ENCODE measurements at places on chromosomes 5 and 9.

GRCh38 chr5:111404270-111404769, 108.0 kb downstream of the STARD4 start:
- DNase-seq: no peak

DNA sequence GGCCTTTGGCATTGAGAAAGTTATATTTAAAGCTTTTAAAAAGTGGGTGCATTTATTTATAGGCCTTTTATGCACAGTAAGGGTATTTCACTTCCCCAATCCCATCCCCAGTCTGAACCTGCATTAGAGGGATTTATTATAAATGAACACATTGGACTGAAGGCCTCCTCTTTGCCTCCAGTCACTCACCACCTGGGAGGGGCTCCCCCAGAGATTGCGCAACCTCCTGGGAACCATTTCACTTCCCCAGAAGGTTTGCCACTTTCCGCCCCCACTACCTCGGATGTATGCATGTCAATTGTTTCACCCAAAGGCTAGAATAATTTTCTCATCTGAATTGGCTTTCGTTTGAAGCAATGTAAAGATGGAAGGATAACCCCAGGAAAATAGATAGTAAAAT, 29.8 kb upstream of the VCAN start:
- DNase-seq: no peak

DNA sequence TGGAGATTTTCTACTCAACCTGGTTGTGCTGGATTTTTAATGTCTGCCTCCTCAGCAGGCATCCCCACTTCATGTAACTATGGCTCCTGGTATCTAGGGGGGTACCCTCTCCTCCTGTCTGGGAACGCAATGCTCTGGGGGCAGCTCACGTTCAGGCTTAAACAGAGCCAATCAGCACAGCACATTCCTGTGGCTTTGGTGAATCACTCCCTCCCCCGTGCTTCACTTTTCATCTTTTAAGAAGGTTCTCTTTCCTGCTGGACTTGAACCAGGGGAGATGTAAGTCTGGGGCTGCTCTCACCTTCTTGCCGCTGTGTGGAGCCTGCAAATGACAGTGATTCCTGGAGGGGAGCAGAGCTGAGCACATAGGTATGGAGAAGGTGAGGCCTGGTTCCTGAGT, 101.2 kb downstream of the MSX2 start:
- DNase-seq: no peak

DNA sequence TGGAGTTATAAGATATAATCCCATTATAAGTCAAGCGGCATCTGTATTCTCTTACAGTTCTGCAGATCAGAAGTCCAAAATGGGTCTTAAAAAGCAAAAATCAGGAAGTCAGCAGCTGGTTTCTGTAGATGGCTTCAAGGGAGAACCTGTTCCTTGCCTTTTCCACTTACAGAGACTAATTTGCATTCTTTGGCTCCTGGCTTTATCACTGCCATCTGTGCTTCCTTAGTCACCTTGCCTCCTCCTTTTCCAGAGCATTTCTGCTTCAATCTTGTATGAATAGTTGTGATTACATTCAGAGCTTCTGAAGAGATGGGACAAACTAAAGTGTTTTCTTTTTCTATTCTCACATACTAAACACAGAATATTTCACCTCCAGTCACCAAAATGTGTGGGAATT, 647.3 kb upstream of the GRAMD2B start:
- no peak for DNase-seq

DNA sequence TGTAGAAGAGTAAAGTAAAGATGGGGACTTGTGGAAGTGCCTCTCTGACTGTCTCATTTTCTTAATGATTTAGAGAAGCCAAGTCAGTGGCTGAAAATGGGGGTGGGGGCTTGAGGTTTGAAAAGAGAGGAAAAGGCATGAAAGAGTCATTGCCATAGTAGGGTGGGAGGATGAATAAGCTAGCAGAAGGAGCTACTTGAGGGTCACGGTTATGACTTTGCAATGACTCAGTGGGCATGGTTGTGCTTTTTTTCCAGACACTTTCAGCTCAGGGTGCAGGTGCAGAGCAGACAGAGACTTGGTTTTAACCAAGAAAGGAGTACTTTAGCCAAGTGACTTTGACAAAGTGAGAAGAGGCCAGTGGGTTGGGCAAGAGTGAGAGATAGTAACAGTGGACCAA, 117.8 kb downstream of the PTTG1 start:
- no peak for DNase-seq

GRCh38 chr9:14909961-14910805, at the start of gene FREM1:
Gene FREM1, minus strand, starts transcription at chr9:14910428. Its CDS starts 41,451 bp downstream, at chr9:14868977.
- peak; percentile 11 for DNase-seq

DNA sequence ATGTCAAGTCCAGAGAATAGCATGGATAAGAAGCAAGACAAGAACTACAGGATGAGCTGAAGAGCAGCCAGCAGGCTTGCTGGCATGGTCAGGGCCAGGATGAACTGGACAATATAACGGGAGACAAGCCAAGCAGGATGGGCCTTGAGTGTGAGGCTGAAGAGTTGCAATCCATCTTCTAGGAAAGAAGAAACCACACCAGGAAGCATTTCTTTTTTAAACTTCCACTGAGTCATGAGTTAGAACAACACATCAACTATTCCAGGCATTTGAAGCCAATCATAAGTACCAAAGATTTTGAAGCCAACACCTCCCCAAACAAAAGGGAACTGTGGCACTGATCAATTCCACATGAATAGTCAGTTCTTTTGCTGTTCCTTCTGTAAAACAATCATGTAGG, 27.3 kb downstream of the SLC31A2 start:
- DNase-seq: no peak

DNA sequence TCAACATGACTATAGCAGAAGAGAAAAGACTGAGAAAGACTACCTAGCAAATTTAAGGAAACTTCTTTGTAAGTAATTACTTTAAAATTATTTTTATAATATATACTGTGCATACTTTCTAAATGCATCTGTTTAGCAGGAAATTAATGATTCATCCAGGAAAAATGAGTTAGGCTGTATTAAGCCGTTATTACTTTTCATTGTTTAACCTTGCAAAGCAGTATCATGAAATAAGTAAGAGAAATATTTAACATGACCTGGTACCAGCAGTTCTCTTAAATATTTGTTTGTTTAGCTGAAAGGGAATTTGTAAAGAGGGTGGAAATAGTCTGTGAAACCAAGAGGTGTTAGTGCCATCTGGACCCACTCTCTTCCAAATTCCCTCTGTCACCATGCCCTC, 175.0 kb downstream of the GNAQ start:
- DNase-seq: no peak

GRCh38 chr9:116757030-116757429, 69.9 kb downstream of the TRIM32 start:
- no peak for DNase-seq

GRCh38 chr5:122252319-122252718, 59.7 kb upstream of the SNCAIP start:
- no peak for DNase-seq

- DNase-seq: peak; percentile 38
These were observed 424.7 kb downstream of the RAB3C start for GRCh38 chr5:59007460-59008063.

- no peak for DNase-seq
These were observed 88.0 kb downstream of the DAP start for GRCh38 chr5:10673017-10673389.

- no peak for DNase-seq
These were observed 107.2 kb downstream of the C5orf15 start for GRCh38 chr5:133861161-133861737.

DNA sequence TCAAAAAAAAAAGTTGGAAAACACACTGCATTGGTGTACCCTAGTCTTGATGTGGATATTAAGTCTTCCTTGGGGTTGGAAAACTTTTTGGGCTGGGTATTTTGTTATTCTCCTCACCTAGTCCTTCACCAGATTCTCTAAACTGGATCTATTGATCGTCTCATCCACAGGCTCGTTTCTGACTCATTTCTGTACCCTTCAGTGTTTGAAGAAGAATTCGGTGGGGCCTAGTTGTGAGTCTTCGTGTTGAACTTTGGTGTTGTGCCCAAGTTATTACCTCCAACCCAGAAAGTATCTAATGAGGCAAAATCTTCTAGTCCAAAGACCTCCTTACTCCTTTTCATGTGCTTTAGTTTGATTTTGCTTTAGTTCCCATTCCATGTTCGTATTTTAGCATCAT, 1.6 kb downstream of the NFX1 start:
- no peak for DNase-seq

DNA sequence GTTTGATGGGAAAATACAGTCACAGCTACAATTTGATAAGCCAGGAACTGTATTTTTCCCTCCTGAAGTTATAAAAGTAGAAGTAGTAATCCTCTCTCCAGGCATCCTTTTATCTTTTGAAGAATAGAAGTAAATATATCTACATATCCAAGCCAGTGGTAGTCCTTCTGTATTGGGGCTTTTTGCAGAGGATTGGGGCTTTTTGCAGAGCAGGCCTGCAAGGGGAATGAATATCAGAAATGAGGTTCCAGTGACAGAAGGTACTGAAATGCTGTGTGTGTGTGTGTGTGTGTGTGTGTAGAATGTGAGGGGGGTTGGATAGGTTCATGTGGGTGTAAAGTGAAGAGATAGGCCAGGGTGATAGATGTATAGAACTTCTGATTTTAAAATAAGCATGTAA, 127.4 kb downstream of the COMMD10 start:
- no peak for DNase-seq

GRCh38 chr9:126565336-126566128, 48.2 kb upstream of the LMX1B start:
- DNase-seq: no peak

GRCh38 chr5:125928663-125929062, 494.5 kb upstream of the GRAMD2B start:
- DNase-seq: no peak

DNA sequence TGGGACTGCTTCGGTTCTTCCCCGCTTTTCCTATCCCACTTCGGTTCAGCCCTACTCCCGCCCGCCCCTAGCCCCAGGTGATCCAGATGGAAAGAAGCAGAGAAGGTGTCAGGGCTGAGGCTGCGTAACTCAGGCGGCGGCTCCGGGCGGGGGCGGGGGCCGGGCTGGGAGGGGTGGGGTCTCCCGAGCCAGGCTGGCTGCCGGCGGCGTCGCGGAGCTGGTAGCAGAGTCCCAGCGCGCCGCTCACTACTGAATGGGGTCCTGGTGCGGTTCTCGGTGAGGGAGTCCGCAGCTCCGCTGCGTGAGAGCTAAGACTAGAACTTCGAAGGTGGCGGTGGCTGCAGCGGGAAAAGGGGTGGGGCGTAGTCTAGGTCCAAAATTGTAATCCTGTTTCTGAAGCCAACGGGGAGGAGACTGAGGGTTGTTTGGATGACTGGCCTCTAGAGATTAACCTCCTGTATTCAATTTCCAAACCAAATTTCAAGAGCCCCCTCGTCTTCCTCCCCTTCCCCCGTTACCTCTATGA, 1.4 kb downstream of the PRR16 start:
- DNase-seq: no peak

DNA sequence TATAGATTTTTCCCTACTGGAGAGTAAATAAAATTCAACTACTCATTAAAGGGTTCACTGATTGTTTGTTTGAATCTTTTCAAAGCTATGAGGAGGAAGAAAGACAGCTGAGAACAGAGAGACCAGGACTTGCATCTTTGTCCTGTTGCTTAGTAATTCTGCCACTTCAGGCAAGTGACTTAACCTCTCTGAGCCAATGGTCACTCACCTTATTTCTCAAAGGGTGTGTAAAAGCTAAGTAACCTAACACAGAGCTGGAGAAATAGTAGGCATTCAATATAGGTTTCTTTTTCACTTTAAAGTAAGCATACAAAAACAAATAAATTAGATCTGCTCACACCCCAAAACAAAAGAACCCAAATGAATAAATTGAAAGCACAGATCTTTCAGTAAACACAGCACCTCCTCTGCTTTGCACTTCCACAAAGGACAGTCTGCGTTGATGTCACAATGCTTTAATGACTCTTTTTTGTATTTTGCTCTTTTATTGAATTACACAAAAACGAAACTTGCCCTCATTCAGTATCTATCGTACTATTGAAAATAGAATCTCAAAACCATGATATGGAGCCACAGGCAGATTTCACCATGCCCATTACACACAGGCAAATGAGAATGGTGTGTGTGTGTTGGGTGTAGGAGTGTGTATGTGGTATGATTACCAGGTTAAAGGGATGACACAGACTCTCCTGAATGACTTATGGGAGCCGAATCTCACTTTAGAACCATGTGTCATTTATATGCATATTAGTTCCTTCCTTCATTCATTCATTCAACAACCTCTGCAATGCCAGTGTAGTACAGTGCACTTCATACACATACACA, 166.0 kb downstream of the EBF1 start:
- DNase-seq: no peak

- no peak for DNase-seq
These were observed 235.0 kb downstream of the ACTL7B start for GRCh38 chr9:108620767-108621166.

DNA sequence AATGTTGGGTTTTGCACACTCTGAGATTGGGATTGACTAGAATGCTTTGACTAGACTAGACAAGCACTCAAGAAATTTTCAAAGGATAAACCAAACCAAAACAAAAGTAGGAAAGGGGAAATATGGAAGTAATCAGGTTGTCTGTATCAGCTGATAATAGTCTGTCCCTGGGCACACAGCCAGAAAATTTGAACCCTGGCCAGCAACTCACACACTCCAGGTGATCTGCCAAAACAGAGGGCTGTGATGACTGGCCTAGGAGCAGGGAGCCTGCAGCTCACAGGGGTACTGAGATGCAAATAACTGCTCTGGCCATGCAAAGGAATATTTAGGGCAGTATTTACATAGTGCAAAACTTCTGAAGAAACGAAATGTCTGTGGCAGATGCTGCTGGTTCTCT, 112.3 kb upstream of the SMIM23 start:
- no peak for DNase-seq

GRCh38 chr5:71790433-71790832, 71.4 kb downstream of the CARTPT start:
- DNase-seq: no peak

GRCh38 chr9:135127718-135128670, 40.5 kb downstream of the OLFM1 start:
- no peak for DNase-seq
